ENCODE measurements at places on chromosomes 1 and 21.

DNA sequence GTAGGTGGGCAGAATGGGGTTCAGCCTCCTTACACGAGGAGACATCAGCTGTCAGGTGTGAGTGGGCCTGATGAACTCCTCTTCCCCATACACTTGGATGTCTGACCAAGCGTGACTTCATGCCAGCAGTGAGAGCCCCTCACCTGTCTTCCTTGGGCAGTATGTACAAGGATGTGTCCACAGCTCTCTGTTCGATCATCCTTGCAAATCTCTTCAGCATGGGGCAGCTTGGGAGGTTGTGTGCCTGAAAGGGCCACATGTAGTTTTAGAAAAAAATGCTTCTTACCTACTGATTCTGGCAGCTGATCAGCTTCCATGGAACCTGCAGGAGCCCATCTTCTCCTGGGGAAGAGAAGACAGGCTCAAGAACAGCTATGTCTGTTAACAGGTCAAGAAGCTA is 18.0 kb downstream of the ACP6 start:
- no peak for DNase-seq

- DNase-seq = no peak
These were observed 24.8 kb downstream of the ADGRB2 start for GRCh38 chr1:31739346-31739745.

DNA sequence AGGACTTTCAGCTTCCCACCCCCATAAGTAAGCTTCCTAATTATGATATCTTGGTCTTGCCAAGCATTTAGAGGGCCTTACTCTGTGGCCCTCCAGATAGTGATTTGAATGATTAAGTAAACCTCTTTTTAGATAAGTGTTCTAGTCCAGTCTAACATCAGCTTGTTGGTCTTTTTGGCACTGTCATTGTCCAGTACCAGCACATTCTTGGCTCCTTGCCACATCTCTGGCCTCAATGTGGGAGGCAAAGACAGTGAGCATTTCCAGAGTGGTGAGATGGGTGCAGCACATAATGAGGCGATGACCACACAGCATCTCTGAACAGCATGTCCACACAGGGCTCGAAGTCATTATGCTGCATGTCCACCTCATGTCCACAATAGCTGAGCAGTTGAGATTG is 6.1 kb downstream of the CAPZA1 start:
- DNase-seq = peak; percentile 9

- DNase-seq = peak; percentile 91
These were observed 157.7 kb downstream of the TRIM33 start for GRCh38 chr1:114353262-114353661.

- no peak for DNase-seq
These were observed 25.3 kb downstream of the KCND3 start for GRCh38 chr1:111963985-111964738.

DNA sequence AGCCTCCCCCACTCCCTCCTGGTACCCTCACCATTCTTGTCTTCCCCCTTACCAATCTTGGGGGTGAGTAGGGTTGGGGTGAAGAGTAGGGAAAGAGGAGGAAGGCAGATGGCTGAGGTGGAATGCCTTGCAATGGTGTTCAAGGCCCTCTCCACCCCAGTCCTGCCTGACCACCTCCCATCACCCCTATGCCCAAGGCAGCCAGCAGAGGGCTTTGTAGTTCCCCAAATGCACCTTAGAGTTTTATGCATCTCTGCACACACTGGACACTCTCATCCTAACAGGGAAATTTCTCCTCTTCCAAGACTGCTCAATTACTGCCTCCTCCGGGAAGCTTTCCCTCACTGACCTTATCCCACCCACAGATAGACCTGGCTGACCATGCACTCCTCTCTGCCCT is 15.4 kb downstream of the KIF17 start:
- no peak for DNase-seq

DNA sequence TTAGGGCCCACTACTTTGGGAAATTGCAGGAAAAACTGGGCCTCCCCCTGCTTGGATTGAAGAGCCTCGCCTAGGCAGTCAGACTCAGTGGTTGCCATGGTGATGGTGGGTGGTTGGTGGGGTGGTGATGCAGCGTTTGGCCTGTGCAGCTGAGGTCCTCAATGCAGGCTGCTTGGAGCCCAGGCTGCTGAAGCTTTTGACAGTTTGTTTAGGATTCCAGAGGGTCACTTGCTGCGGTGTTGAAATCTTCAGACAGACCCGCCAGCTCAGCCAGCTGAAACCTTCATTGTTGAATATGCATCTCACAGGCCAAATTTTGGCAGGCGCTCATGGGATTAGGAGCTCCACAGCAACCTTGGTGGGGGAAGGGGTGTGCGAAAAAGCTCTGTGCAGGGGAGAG is 67.9 kb downstream of the CACNA1E start:
- peak; percentile 26 for DNase-seq

- DNase-seq = no peak
These were observed 2.0 kb upstream of the RABGAP1L start for GRCh38 chr1:174157157-174157806.

- DNase-seq = peak; percentile 48
These were observed 116.9 kb downstream of the TGFBR3 start for GRCh38 chr1:91768786-91769725.

Data from fibroblast of upper back skin (primary cell).